ENCODE measurements at places on chromosomes 2 and 18. TPM values are rescaled to one million over a fixed set of nuclear protein-coding genes. Genes with fewer than 3 reads are reported as not detected.

PSMG2 gene
- polyA plus RNA-seq = 76.7 TPM

ANKRD30B gene
- polyA plus RNA-seq = 0.24 TPM

CDC42EP3 gene
- 57.0 TPM for polyA plus RNA-seq

ATP5MC3 gene
- polyA plus RNA-seq = 329 TPM

IL36G gene
- 0.39 TPM for polyA plus RNA-seq

DNA sequence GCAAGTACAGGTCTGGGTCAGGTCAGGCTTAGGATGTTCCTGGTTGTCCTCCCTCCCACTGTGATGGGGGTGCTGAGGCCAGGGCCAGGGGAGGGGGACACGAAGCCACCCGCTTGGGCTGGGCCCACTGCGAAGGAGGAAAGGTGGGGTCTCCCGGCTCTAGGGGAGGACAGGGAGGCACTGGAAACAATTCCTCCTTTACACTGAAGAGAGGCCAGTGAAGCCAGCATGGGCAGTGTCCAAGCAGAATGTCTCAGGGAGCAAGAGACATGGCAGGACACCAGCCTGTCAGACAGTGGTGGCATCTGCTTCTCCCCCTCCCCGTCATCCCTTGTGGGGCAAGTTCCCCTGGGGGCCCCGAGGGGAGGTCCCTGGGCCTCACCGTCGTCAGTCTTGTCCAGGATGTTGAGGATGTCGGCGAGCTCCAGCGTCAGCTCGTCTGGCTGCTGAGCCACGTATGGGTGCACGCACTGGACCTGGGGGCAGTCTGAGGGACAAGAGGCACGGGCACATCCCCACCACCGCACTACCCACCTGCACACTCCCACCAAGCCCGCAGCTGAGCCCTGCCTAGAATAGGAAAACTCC is 10.8 kb downstream of the SNORC start:
- no peak for DNase-seq

- DNase-seq = no peak
Observed at GRCh38 chr2:98473995-98474780, 29.5 kb downstream of the INPP4A start.

DNA sequence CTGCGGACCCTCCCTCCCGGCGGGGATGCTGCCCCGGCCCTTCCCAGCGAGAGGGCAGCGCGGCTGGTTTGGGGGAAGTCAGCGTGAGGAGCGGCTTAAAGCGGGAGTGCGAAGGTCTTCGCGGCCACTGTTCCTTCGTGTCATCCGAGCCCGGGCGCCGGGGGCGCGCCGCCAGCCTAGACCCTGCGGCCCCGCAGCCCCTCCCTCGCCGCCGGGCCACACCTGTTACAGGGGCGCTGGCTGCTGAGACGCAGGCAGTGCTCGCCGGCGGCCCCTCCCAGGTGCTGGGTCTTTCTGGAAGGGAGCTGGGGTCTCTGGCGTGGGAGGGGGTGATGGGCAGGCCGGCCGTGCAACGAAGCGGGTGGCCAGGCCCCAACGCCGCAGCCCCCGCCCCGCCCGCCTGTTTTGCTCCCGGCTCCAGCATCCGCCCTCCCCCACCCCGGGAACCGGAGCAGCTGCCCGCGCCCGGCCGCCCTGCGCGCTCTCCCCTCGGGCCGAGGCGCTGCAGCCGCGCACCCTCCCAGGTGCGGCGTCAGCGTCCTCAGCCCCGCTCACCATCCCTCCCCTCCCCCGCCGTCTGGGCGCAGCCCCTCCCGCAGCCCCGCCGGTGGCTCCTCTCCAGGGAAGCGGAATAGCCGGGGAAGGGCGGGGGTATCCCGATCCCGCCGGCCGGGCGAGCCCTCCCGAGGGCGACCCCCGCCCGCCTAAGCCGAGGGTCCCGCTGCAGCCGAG is 727 bp downstream of the KIF1A start:
- DNase-seq = no peak
